ENCODE measurements at places on chromosomes 1 and 21.

GRCh38 chr1:83839566-83840173 lies 159.3 kb downstream of the TTLL7 start:
- no peak for DNase-seq

DNA sequence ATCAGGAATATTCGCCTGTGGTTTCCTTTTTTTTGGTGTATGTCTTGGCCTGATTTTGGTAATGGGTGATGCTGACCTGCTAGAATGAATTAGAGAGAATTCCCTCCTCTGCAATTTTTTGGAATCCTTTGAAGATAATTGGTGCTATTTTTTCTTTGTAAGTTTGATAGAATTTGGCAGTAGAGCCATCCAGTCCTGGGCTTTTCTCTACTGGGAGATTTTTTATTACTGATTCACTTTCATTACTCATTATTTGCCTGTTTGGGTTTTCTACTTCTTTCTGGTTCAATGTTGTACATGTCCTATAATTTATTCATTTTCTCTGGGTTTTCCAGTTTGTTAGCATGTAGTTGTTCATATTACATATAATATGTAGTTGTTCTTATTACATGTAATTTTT lies 48.7 kb downstream of the NTMT2 start:
- DNase-seq = no peak

DNA sequence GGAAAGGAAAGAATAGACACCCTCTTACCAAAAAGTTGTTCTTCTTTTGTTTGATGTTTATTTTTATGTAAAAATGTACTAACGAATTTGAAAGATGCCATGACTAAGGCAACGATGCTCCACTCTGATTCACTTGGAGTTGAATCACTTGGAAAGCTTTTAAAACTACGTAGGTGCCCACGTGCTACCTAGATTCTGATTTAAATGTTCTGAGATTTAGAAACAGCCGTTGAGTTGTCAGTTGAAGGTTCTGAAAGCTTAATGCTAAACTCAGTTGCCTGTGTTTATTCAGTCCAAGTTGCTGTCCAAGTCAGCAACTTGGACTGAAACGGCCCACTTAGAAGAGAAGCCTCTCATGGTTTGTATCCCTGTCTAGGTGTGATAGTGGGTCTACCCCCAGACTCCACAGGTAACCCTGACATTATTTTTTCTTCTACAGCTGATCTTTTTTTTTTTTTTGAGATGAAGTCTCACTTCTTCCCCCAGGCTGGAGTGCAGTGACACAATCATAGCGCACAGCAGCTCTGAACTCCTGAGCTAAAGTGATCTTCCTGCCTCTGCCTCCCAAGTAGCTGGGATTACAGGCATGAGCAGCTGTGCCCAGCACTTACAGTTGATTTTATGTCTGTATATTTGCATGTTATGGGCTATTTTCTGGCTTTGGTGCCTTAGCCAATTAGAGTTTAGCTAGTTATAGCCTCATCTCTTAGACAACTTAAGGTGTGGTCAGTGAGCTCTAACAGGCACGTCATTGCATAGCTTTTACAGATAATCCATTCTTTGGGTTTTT lies 1.4 kb upstream of the VAMP4 start:
- DNase-seq = no peak

- no peak for DNase-seq
These were observed 9.2 kb upstream of the TNFRSF1B start for GRCh38 chr1:12157366-12158231.

GRCh38 chr1:39973503-39974135 lies 18.7 kb downstream of the MFSD2A start:
- no peak for DNase-seq

DNA sequence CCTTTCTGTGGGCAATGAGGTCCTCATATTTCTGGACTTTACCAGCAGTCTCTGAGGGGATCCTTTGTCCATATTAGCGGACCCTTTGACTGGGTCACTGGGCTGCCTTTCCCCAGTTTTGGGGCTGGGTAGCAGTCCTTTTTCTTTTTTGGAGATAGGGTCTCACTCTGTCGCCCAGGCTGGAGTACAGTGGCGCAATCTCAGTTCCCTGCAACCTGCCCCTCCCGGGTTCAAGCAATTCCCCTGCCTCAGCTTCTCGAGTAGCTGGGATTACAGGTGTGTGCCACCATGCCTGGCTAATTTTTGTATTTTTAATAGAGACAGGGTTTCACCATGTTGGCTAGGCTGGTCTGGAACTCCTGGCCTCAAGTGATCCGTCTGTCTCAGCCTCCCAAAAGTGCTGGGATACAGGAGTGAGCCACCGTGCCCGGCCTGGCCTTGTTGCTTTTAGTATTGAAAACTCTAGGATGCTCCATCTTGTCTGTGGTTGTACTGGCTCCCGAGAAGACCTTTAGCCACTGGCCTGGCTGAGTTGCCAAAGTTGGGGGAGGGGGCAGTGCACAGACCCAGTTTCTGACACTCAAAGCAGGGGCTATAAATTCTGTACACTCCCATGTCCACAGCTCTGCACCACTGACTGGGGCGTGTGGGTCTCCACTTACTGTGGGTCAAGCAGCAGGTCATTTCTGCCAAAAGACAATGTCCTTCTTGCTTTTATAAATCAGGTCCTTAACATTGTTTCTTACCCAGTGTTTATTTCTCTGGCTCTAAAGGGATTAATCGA lies 33.1 kb downstream of the MAN1C1 start:
- DNase-seq = no peak

Measured in esophagus squamous epithelium (tissue), 5 donors.